ENCODE measurements at places on chromosomes 4 and X.

DNA sequence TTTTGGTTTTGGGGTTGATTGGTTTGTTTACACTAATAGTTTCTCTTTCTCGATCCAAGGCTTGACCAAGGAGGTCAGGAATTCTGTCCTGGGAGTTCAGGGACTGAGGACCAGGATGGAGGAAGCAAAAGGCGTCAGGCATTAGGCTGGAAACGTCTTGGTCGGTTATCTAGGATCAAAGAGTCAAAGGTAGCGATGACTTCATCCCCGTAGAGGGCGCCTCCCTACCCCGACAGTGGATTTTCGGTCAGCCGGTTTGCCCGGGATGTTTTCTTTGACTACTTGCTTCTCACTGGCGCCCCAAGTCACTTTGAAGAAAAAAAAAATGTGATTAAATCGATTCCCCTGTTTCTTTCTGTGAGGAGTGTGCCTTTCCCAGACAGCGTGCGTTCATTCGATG, 980 bp upstream of the FHDC1 start:
- no peak for DNase-seq

- DNase-seq: no peak
Observed at GRCh38 chr4:165454426-165454825, 75.6 kb downstream of the CPE start.

- no peak for DNase-seq
Observed at GRCh38 chr4:121686255-121686654, 10.5 kb downstream of the ANXA5 start.

GRCh38 chrX:76253432-76253831, 80.6 kb downstream of the PBDC1 start:
- DNase-seq: peak; percentile 1

DNA sequence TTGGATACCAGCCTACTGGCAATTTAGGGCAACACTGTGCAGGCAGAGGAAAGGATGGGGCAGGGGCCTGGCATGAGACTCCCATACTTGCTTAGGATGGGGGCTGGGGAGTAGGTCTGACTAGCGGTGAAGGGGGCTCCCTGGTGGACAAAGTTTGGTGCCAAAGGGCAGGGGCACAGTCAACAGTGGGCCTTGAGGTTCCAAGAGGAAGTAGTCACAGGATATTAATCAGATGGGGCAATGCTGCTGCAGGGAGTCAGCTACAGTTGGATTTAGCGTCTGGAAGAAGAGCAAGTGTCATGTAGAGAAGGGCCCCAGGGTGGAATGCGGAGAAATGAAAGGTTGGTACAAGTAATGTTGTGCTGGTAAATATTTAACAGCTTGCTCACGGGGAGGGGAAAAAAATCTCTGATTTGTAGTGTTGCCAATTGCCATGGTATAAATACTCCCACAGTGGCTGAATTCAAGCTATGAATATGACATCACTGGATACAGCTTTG, 139.4 kb downstream of the PJA1 start:
- no peak for DNase-seq

GRCh38 chr4:47359891-47360290, 103.6 kb downstream of the COMMD8 start:
- no peak for DNase-seq

DNA sequence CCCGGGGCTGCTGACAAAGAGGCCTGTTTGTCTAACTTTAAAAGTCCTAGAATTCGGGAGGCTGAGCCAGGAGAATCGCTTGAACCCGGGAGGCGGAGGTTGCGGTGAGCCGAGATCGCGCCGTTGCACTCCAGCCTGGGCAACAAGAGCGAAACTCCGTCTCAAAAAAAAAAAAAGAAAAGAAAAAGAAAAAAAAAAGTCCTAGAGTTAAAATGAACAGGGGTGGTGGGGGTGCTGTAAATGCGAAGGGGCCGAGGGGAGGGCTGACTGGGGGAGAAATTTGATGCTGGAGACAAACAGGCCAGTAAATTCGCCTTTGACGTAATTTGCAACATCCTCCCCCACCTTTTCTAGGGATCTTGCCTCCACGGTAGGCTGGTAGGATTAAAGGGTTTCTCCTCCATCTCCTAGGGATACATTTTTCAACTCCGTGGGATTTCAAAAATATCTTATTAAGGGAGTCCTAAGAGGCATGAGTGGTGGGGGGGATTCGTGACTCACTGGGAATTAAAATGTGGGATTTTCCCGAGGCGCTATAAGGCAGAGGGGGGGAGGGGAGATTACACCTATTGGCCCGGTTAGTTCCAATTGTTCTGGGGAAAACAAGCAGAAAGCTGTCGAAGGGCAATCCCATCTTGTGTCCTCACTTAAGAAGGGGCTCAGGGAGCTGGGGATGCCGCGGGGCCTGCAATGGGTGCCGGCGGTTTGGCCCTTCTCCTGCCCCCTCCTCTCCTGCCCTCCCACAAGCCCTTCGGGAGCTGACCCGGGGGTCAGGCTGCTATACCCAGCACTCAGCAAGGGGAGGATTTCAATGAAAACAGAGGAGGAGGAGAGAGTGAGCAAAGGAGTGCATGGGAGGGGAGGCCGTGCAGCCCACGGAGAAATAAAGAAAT, 3.0 kb upstream of the BCOR start:
- DNase-seq: no peak

- DNase-seq: no peak
Observed at GRCh38 chrX:30637874-30638815, 15.1 kb upstream of the GK start.

GRCh38 chr4:535924-536281, 36.9 kb downstream of the PIGG start:
- no peak for DNase-seq

DNA sequence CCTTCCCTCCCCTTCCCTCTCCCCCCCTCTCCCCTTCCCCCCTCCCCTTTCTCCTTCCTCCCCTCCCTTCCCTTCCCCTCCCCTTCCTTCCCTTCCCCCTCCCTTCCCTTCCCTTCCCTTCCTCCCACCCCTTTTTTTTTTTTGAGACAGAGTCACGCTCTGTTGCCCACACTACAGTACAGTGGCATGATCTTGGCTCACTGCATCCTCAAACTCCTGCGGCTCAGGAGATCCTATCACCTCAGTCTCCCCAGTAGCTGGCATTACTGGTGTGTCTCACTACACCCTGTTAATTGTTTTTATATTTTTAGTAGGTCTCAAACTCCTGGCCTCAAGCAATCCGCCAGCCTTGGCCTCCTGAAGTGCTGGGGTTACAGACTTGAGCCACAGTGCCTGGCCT, 66.6 kb downstream of the TBC1D9 start:
- DNase-seq: no peak

DNA sequence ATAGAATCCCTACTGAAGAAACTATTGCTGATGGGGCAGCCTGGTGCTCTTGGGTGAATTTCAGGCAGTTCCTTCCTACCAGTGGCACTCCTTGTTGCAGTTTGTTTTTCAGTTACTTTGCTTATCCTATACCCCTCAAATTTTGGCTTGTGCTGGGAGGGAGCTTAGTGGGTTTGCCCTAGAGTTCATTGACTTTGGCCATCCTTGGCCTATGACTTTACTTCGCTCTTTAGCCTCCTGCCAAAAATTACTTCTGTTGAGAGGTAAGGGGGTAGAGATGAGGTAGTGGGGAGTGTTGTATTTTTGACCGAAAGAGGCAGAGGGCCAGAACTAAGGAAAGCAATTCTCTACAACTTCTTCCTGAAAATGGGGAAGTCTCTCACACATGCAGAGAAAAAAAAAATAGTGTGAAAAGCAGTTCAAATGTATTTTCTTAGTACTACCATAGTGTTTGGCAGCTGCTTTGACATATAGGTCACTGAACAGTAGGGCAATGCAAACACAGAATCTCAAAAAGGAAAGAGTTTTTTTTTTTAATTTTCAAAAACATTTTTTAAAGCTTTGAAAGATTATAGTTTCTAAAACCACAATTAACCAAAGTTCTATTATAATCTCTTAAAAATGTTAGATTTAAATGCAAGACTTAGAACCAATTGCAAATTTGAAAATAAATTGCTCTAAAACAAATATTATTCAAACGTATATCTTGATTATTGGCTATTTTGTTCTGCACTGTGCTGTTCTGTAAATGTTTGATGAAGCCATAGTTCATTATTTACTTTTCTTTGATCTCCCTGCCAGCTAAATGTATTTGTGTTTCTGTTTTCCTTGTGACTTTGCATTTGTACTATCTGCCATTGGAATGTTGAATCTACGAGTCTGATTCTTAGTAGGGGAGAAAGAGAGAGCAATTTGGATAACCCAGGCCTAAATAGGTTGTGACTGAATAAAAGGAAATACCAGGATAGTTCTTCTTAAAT, 73.6 kb downstream of the DCK start:
- no peak for DNase-seq

DNA sequence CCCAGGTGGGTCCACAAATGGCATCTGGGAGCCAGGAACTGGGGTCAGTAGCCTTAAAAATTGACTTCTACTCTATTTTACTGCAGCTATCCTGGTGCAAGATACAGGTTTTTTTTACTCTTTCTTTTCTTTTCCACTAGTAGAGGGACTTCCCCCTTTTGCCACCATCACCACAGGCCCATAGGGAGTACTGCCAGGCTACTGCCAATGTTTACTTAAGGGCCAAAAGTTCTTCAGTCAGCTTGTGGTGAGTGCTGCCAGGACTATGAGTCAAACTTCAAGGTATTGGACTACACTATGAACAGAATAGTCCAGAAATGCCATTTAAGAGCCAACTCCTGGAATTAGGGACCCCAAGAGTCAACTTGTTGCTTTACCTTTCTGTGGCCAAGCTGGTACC, 94.7 kb downstream of the EDA2R start:
- DNase-seq: no peak

GRCh38 chr4:32133141-32133540, 1413.0 kb downstream of the PCDH7 start:
- no peak for DNase-seq

- no peak for DNase-seq
Observed at GRCh38 chr4:186882293-186882692, 158.6 kb upstream of the FAT1 start.

GRCh38 chrX:45517090-45517973, 316.7 kb upstream of the DIPK2B start:
- no peak for DNase-seq

- DNase-seq: peak; percentile 64
Observed at GRCh38 chrX:110418316-110419235, 59.9 kb downstream of the RTL9 start.

All from HFF-Myc (cell line).